ENCODE measurements at places on chromosomes 2 and 18. TPM values are rescaled to one million over a fixed set of nuclear protein-coding genes. Genes with fewer than 3 reads are reported as not detected.

The MSH6 gene
- polyA plus RNA-seq = 93.9 TPM

The NEUROD1 gene
- not detected for polyA plus RNA-seq

The IMPACT gene
- 85.8 TPM for polyA plus RNA-seq

The CSRNP3 gene
- polyA plus RNA-seq = 14.2 TPM

The DLX1 gene
- 0.62 TPM for polyA plus RNA-seq

The GPR45 gene
- 0.19 TPM for polyA plus RNA-seq

The CNGA3 gene
- polyA plus RNA-seq = not detected

The LHCGR gene
- polyA plus RNA-seq = 7.0 TPM

GRCh38 chr18:29962579-29962978, 1080.0 kb downstream of the DSC3 start:
- DNase-seq = no peak

- DNase-seq = no peak
Measured at GRCh38 chr2:207511851-207512250, 17.9 kb upstream of the CREB1 start.

GRCh38 chr2:225824748-225825449, 425.4 kb downstream of the NYAP2 start:
- DNase-seq = no peak

GRCh38 chr2:28002181-28002580, 111.7 kb downstream of the BABAM2 start:
- no peak for DNase-seq

DNA sequence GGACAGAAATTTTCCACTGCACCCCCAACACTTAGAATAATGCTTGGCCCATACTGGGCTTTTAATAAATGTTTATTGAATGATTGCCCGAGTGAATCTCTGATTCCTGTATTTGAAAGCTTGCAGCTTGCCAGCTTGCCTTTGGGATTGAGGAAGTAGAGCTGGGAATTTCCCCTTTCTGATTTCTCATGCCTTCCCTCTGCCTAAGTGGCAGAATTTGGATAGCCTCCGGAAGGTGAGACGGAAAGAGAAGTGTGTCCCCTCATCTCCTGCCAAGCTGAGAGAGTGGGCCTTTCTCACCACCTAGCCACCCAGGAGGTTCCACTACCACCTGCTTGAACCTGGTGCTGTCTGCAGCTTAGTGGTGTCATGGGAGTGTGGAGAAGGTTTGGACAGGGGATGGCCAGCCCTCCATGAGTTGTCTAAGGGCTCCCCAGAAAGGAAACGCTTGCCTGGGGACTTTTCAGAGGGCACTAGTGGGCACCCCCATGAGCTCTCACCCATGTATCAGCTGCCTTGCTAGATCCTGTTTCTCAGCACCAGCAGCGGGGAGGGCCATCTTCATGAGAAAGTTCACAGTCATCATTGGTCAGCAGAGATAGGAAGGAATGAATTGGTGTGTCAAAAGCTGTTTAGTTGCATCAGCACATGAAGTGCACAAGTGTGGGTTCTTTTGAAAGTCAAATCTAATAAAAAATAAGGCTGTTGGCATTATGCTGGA, 8.6 kb upstream of the NCOA1 start:
- no peak for DNase-seq

GRCh38 chr2:48717846-48718245, 37.7 kb downstream of the LHCGR start:
- DNase-seq = no peak

- no peak for DNase-seq
Measured at GRCh38 chr18:22314420-22314819, 103.3 kb downstream of the CTAGE1 start.

- DNase-seq = peak; percentile 52
Measured at GRCh38 chr2:51013079-51013932, 18.6 kb downstream of the NRXN1 start.

DNA sequence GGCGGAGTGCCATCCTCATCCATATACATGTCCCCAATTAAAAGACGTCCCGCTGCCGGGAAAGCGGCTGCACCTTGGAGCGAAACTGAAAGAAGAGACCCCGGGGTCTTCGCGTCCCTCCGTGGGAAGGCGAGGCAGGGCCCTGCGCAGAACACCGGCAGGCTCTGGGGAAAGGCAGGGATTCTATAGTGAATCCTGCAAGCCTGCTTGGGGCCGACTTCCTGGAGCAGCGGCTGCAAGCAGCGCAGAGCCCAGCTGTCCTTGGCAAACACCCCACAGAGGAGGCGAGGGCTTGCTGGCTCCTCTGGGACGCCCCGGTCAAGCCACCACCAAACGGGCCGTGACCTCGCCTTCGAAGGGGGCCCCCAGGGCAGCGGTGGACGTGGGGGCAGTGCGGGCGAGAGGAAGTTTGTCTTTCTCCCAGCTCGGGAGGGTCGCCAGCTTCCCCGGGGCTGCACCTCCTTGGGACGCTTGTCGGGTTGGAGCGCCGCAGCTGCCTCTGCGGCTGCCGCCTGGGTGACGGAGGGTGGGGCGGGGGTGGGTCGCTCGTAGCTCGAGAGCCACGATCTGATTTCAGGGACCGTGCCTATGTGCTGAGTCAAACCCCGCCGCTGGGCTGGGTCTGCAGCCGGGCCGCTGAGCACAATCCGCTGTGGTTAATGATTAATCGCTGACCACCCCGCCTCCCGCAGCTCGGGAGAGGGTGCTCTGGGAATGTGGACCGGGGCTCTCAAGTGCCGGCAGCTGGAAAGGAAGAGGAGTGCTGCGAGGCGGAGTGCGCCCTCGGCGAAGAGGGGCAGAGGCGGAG, 486 bp upstream of the GPR39 start:
- peak; percentile 81 for DNase-seq

DNA sequence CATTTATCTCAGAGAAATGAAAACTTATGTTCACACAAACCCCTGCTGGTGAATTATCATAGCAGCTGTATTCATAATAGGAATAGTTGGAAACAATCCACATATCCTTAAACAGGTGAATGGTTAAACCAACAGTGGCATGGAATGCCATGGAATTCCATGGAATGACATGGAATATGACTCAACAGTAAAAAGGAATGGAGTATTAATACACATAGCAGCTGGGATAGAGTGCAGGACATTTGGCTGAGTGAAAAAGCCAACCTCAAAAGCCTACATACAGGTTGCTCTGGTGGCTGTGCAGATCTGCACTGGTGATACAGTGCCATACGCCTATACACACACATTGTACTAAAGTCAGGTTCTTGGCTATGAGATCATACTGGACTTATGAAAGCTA, 69.5 kb downstream of the FAM168B start:
- no peak for DNase-seq

DNA sequence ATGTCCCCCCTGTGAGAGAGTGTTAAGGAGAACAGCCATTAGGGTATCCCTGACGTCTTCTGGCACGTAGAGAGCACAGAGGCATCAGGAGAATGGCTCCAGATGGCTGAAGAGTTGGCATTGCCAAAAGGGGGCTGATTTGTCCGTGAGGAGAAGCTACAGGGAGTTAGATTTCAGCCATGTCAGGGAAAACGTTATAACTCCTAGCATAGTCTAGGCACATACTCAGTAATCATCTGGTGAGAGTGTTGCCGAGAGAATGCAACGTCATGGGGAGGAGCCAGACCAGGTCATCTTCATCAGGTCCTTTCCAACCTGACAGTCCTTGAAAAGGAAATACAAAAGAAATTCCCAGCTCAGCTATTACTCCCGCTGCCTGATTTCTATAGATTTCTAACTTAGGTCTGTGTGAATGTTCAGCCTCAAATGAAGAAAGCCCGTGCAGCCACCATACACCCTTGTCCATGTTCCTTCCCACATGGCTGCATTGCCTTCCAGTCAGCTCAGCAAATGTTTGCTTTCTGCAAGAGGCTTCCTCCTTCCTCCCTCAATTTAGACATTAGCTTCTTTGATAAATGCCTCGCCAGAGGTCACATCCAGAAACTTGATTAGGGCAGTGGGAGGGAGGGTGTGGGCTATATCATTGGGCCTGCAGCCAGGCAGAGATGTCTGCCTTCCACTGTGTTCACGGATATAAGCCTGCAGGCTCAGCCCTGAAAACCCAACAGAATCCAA, 93.0 kb downstream of the STPG4 start:
- no peak for DNase-seq

DNA sequence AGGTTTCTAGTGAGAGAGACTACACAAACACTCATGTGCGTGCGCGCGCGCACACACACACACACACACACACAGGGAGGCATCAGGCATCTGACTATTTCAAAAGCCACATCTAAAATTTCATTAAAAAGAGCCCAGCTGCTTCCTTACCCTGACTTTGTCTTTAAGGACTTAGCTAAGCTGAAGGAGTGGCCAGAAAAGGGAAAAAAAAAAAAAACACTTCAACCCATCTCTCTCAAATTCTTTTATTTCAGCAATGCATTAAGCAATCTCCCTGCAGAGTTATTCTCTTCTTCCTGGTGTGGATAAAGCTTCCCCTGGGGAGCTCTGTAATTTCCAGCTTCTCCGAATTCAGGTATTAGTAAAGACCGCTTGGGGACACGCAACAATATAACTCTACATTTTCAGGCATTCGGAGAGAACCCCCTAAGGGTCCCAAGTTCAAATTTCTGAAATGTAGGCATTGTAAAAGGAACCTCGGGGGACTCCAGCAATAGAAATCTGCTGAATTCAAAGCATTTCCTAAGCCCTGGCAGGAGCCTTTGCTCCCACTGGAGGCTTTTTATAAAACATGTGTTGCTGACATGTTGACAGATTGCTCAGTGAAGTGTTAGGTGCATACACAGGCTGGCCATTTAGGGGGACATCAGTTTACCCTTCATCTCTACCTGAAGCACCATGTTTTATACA, 67.0 kb downstream of the ZNF521 start:
- DNase-seq = no peak

DNA sequence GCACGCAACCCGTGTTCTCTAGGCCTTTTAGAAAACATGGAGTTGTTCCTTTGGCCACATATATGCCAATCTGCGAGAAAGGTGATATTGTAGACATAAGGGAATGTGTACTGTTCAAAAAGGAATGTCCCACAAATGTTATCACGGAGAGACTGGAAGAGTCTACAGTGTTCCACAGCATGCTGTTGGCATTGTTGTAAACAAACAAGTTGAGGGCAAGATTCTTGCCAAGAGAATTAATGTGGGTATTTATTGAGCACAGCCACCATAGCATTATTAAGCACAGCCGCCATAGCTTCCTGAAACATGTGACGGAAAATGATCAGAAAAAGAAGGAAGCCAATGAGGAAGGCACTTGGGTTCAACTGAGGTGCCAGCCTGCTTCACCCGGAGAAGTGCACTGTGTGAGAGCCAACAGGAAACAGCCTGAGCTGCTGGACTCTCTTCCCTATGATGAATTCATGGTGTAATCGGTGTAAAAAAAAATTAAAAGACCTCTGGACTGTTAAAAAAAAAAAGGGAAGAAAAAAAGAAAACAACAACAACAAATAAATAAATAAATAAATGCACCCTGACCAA, 29.0 kb upstream of the REL start:
- no peak for DNase-seq

DNA sequence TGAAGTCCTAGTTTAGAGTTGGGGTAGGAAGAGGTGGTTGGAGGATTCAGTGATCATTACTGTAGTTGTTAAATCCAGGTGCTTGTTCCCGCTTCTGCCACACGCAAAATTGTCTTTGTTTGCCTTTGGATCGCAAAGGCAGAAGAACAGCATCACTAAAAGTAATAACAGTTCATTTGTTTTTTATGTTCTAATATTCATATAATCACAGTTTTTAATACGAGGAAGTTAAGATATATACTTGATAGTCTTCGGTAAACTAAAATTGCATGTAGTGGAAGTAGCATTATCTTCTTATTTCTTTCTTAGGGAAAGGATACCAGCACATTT, 365 bp downstream of the NDUFB3 start:
- no peak for DNase-seq

GRCh38 chr2:219469186-219469724, 29.4 kb upstream of the GMPPA start:
- DNase-seq = no peak

- DNase-seq = no peak
Measured at GRCh38 chr2:141501752-141502151, 629.1 kb downstream of the LRP1B start.

DNA sequence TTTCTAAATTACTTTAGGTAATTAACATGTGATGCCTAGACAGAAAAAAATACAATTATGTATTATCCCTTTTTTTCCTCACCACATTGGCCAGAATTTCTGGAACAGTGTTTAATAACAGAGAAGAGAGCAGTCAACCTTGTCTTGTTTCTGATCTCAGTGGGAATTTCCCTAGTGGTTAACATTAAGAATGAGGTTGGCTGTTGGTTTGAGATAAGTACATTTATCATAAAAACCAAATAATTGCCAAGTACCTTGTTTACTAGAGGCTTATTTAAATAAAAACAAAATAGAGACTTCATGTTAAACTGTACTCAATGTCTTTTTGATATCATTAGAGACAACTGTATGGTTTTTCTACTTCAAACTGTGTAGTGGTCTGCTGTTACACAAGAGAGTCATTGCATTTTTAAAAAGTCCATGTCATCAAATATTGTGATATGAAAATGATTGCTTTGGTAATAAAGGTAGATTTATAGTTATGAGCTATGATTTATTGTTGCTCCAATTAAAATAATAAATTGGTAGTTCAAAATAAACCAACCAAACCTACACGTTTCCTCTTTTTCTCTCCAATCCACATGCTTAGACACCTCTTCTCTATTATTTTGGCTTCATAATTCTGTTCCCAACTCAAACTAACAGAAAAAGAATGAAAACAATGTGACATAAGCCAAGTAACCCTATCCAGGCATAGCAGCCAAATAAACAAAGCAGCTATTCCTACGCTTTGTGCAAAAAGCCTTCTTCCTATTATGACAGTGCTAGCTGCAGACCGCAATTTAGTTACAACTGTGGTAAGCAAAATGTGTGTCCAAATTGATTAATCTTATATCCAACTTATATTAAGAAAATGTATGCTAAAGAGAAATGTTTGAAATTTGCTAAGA, 20.9 kb upstream of the TANK start:
- DNase-seq = no peak

GRCh38 chr18:336713-337112, 68.9 kb upstream of the THOC1 start:
- no peak for DNase-seq

DNA sequence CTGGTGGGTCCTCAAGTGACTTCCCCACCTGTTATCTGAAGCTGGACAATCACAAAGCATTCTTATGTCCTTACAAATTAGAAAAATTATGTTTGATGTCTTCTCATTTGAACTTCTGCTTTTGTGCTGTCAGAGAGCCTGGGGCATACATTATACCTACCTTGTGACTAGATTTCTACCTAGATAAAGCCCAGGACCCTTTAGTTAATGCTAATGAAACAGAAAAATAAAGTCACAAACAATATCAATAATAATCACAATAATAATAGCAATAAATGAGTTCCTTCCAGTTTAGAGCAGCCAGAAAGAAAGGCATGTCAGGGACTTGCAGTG, 456.4 kb downstream of the SETBP1 start:
- DNase-seq = no peak

- no peak for DNase-seq
Measured at GRCh38 chr2:126657148-126657635, 1.2 kb downstream of the GYPC start.

- no peak for DNase-seq
Measured at GRCh38 chr18:46518438-46518837, 138.6 kb downstream of the LOXHD1 start.

- no peak for DNase-seq
Measured at GRCh38 chr18:70688286-70688685, 399.4 kb downstream of the SOCS6 start.

GRCh38 chr18:9535430-9535991, 60.2 kb downstream of the RALBP1 start:
- DNase-seq = no peak

GRCh38 chr18:6210349-6211173, 204.2 kb downstream of the L3MBTL4 start:
- DNase-seq = no peak

- DNase-seq = no peak
Measured at GRCh38 chr2:28449488-28450395, 46.1 kb upstream of the PLB1 start.

GRCh38 chr18:11887328-11888128, 20.6 kb downstream of the MPPE1 start:
- no peak for DNase-seq

All from left renal pelvis (tissue), 4 donors.